T-cell (primary cell): ENCODE measurements at places on chromosomes 3 and 15.

DNA sequence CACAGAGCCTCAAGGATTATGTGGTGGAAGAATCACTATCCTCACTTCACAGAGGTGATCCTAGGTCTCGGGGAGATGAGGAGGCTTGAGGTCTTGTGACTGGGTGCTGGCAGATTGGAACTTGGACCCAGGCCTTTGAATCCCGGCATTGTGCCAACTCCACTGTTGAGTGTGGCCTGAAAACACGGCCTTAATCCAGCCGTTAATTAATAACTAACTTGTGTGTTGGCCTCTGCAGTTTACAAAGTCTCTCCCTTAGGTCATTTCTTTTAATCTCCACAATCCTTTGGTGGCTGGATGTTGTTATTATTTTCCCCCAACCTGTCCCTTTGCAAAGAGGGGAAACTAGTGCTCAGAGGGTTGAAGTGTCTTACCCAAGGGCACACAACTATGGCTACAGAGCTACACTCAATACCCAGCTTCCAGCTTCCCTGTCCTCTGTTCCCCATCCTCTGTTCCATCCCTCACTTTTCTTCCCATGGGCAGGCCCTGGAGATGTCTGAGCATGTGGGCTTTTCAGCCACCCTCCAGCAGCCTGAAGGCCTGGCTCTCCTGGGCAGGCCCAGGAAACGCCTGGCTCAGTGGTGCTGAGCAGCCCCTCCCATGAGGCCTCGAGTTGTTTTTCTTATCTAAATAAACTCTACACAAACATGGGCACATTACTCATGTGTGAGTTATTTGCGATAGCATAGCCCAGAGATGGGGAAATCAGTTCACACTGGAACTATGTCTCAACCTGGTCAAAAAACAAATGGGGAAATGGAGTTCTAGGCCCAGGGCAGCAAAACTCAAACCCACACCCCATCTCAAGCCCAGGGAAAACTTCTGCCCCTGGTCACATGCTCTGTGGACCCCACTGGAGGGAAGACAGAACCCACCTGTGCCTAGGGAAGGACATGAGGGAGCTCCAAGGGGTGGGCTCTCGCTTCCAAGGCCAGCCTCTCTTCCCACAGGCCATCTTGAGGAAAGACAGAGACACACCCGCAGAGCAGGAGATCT lies 16.8 kb upstream of the SMAD3 start:
- DNase-seq, result no peak
- H3K27me3 ChIP-seq, result peaks cover 6% of the 10 kb centered on the region
- no peaks in the 10 kb centered on the region for H3K36me3 ChIP-seq
- H3K4me1 ChIP-seq, result peaks cover 8% of the 10 kb centered on the region

DNA sequence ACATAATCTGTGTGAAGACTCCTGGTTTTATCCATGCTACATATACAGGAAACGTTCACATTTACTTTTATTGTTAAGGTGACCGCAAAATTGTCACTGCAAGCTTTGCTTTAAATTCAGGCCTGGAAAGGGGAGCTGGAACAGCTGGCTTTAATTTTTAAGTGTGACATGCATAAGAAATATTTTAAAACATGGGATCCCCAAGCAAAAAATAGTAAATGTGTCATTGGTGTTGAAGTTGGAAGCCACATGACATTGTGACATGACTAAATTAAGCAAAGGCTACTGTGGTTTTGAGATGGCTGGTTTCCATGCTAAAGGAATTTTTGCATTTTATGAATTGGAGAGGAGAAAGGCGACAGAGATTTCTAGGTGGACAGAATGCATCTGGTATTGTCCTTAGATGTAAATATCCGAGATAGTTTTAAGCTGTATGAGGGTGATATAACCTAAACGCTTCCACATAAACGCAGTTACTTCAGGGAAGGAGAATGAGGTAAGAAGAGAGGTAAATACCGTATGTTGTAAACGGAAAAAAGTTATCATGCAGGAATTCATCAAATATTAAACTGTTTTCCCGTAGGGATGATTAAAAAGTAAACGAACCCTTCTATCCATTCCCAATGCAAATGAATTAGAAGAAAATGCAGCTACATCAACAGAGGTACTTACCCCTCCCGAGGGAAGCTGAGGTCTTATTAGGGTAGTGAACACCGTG lies 927 bp upstream of the FYTTD1 start:
- no peaks in the 10 kb centered on the region for H3K36me3 ChIP-seq
- peak overlapping the region; percentile 78 for H3K27ac ChIP-seq
- no peaks in the 10 kb centered on the region for H3K27me3 ChIP-seq
- DNase-seq, result no peak

GRCh38 chr15:50783411-50783810 lies 17.9 kb upstream of the SPPL2A start:
- H3K27ac ChIP-seq, result no peak overlapping the region
- DNase-seq, result no peak
- H3K4me3 ChIP-seq, result no peak overlapping the region
- H3K4me1 ChIP-seq, result no peaks in the 10 kb centered on the region
- H3K36me3 ChIP-seq, result no peaks in the 10 kb centered on the region
- H3K27me3 ChIP-seq, result no peaks in the 10 kb centered on the region

DNA sequence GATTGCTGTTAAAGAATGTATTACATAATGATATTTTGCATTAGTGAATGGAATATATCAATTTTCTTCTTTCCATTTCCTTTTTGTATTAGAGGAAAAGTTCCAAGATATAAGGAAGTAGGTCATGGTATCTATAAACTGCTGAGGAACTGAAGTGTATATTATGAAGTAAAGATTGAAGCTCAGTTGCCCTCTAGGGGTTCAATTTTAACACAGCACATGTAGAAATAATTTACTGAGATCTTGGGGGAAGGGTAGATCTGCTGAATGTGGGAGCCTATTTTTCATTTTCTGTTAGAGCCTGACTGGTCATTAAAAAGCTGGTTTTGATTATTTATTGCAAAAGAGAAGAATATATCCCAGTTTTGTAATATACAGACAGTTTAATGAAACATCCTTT lies 45.2 kb downstream of the CMC1 start:
- no peak overlapping the region for H3K4me3 ChIP-seq
- DNase-seq, result no peak
- H3K36me3 ChIP-seq, result no peaks in the 10 kb centered on the region
- no peak overlapping the region for H3K27ac ChIP-seq

DNA sequence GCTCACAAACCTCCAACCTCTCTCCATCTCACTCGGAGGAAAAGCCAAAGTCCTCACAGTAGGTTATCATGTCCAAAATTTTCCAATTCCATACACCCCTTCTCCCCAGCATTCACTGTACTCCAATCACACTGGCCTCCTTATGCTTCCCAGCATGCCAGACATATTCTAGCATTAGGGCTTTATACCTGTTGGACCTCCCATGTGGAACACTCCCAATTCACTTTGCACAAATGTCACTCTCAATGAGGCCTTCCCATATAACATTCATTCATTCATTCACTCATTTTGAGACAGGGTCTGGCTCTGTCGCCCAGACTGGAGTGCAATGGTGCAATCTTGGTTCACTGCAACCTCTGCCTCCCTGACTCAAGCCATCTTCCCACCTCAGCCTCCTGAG lies 19.9 kb downstream of the SCAPER start:
- H3K4me3 ChIP-seq, result no peak overlapping the region
- DNase-seq, result no peak
- no peaks in the 10 kb centered on the region for H3K27me3 ChIP-seq
- no peaks in the 10 kb centered on the region for H3K4me1 ChIP-seq
- H3K27ac ChIP-seq, result no peak overlapping the region
- peaks cover 5% of the 10 kb centered on the region for H3K36me3 ChIP-seq

GRCh38 chr15:65055201-65055870 lies 10.1 kb downstream of the SLC51B start:
- H3K4me1 ChIP-seq, result no peaks in the 10 kb centered on the region
- no peaks in the 10 kb centered on the region for H3K27me3 ChIP-seq
- no peak for DNase-seq
- H3K27ac ChIP-seq, result no peak overlapping the region

DNA sequence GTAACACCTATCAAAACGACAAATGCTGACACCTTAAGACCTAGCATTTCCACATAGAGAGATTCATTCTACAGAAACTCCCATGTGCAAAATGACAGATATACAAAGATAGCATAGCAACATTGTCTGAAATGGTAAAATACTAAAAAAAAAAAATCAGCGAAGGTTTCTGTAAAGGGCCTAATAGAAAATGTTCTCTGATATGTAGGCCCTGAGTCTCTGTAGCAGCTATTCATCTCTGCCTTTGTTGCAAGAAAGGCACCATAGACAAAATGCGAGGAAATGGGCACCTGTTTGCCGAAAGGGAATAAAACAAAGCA lies 631 bp upstream of the MFGE8 start:
- peaks cover 20% of the 10 kb centered on the region for H3K4me1 ChIP-seq
- H3K27me3 ChIP-seq, result no peaks in the 10 kb centered on the region
- peaks cover 6% of the 10 kb centered on the region for H3K36me3 ChIP-seq
- H3K27ac ChIP-seq, result peak overlapping the region; percentile 32
- no peak for DNase-seq

- H3K4me1 ChIP-seq, result peaks cover 17% of the 10 kb centered on the region
- no peak overlapping the region for H3K4me3 ChIP-seq
- DNase-seq, result no peak
- H3K27me3 ChIP-seq, result no peaks in the 10 kb centered on the region
Measured at GRCh38 chr3:143443851-143444331, 324.3 kb downstream of the CHST2 start.

GRCh38 chr3:124115279-124115678 lies 123.4 kb upstream of the ROPN1 start:
- DNase-seq, result no peak
- H3K27ac ChIP-seq, result no peak overlapping the region
- no peak overlapping the region for H3K4me3 ChIP-seq

GRCh38 chr3:77296527-77296926 lies 256.6 kb downstream of the ROBO2 start:
- no peaks in the 10 kb centered on the region for H3K36me3 ChIP-seq
- no peak for DNase-seq
- H3K27me3 ChIP-seq, result no peaks in the 10 kb centered on the region
- no peak overlapping the region for H3K4me3 ChIP-seq
- H3K27ac ChIP-seq, result no peak overlapping the region
